Fibroblast of skin of right quadriceps (primary cell): ENCODE measurements at places on chromosomes 3 and 15.

- peak; percentile 75 for DNase-seq
Measured at GRCh38 chr3:171379281-171379680, 80.9 kb downstream of the TNIK start.

DNA sequence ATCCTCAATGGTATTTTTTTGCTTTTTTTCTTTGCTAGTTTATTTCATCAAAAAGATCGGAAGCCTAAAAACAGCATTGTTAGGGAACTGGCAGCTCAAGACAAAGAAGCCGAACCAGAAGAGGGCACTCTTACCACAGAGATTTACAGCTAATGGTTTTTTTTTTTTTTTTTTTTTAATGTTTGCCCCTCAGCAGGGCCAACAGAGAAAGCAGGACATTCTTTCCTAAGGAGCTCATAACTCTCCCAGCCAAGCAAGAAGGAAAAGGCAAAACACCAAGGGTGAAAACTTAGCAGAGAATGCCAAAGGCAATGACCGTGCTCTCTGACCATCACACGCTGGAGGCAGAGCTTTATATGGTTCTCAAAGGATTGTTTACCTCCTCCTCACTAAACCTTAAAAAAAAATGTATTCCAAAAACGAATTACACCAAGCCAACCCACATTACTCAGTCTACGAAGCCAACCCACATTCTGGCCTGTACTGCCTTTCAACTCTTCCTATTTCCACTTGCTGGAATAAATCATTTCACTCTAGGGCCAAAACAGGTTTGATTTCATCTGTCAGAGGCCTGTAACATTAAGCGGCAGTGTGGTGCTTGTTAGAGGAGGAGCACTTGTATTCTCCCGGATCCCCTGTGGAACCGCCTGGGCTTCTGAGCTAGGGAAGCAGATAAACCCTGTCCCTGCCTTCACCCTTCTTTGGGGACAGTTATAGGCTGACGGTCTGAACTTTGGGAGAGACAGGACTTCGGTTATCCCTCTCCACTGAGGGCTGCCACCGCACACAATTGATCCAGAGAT lies 35.6 kb upstream of the GYG1 start:
- peak; percentile 88 for DNase-seq

GRCh38 chr3:157369727-157370421 lies 66.8 kb upstream of the PTX3 start:
- peak; percentile 43 for DNase-seq

DNA sequence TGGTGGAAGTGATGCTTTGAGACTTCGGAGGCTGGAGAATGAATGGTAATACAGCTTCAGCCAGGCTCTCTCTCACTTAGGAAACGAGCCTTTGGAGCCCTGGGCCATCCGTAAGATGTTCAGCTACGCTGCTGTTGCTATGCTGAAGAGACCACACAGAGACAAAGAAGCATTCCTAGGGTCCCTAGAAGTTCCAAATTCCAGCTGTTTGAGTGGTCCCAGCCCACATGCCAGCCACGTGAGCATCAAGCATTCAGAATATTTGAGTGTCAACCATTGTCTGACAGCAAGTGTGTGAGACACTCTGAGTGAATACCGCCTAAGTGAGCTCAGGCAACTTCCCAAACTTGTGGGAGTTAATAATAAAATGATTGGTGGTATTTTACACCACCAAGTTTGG lies 212.9 kb downstream of the CD47 start:
- peak; percentile 13 for DNase-seq

DNA sequence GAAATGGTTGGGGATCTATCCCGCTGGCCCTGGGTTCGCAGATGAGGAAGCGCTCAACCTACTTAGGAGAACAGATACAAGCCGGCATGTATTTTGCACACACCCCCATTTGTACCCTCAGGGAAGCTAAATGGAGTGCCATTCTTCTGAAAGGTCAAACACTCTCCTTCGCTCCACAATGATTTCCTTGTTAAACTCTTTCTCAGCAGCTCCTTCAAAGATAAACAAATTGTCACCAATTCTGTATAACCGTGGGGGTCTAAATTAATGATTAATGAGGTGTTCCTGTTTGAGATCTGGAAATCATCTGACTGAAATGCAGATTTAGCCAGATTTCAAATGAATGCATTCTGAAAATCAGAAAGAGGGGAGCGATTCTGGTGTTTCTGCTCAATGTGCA lies 124.0 kb downstream of the MEGF11 start:
- DNase-seq, result no peak

- DNase-seq, result peak; percentile 6
Measured at GRCh38 chr3:131082871-131083863, 56.5 kb downstream of the NEK11 start.
